ENCODE measurements at places on chromosomes 4 and X.

- no peak for DNase-seq
Measured at GRCh38 chr4:91838181-91838861, 465.4 kb upstream of the GRID2 start.

DNA sequence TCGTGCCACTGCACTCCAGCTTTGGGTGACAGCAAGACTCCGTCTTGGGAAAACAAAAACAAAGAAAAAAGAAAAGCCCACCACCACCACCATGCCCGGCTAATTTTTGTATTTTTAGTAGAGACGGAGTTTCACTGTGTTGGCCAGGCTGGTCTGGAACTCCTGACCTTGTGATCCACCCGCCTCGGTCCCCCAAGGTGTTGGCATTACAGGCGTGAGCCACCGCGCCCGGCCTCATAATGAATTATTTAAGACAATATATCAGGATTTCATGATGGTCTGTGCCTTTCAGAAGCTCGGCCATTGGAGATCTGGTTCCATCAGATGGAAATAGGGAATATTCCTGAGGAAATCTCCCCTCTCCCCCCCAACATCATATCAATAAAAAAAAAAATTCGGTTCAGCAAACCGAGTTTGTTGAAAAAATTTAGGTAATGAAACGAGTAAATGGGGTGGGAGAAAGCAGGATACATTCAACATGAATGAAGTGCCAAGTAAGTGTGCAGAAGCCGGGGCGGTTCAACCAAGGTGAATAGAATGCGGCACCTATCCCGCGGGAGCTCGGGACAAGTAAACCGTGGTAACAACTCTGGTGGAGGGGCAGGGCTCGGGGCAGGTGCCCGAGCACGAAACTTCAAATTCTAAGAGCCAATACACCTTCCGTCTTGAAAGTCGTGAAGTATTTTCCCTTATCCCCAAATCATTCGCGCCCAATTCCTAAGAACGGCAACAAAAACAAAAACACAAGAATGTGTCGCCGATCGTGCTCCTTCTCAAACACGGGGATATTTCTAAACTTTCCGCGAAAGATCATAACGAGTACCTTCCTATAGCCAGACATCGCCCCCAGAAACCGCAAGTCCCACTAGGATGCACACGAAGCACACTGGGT, 773 bp upstream of the TXLNG start:
- no peak for DNase-seq

DNA sequence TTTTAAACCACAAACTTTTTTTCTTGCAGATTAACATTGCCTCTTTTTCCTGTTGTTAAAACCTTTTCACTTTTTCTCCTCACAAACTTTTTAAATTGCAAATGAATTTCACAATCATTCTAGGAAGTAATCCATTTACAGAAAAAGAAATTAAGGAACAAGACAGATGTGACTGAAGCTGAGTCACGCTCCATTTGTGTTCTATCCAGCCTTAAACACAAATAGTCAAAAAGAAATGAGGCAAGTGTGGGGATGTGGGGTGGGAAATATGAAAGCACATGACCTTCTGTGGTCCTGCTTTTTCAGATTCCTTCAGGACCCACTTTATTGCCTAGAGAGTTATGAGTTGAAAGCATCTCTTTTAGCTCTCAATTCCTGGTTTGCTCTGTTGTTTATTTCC, 197.0 kb downstream of the ADGRL3 start:
- DNase-seq: no peak

DNA sequence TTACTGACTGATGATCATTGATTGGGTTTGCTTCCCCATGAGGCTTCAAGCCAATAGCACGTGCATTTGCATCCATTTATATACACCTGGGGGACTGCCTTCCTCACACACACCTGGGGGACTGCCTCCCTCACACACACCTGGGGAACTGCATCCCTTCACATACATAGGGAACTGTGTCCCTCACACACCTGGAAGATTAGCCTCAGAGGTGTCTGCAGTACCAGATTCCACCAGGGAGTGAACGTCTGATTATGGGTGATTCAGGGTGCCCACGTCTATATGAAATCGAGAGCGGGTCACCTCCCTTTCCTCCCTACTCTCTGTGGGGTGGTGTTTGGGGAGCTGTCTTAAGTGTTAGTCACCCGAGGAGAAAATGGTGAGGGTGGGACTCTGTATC, 16.9 kb downstream of the CD99 start:
- DNase-seq: no peak

DNA sequence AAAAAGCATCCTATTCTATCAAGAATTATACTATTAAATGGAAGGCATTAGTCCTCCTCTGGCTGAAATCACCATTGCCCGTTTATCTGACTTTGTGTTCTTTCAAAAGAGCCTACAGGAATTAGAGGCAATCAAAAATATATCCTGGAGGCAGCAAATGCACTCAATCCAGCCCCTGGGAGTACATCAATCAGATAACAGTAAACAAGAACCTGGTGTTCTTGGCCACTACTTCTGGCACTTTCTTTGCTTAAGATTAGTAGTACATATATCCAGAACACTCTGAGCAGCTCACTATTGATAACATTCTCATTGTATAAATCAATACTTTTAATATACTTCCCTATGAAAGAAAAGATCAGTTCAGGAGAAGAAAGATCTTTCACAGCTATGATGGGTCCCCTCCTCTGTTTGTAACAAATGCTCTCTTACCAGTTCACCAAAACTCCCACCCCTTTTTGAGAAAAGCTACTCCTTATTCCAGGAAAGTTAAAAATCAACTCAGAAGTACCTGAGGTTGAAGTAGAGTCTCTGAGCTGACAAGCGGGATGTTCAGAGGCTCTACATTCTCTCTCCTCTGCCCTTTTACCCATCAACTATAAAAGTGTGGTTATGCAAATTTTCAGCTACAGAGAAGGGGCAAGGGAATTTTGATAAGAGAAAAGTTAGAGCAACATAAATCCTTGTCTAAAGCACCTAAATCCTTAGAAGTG, 176.0 kb downstream of the COX18 start:
- DNase-seq: no peak

GRCh38 chr4:114941503-114941902, 171.9 kb downstream of the NDST4 start:
- no peak for DNase-seq

DNA sequence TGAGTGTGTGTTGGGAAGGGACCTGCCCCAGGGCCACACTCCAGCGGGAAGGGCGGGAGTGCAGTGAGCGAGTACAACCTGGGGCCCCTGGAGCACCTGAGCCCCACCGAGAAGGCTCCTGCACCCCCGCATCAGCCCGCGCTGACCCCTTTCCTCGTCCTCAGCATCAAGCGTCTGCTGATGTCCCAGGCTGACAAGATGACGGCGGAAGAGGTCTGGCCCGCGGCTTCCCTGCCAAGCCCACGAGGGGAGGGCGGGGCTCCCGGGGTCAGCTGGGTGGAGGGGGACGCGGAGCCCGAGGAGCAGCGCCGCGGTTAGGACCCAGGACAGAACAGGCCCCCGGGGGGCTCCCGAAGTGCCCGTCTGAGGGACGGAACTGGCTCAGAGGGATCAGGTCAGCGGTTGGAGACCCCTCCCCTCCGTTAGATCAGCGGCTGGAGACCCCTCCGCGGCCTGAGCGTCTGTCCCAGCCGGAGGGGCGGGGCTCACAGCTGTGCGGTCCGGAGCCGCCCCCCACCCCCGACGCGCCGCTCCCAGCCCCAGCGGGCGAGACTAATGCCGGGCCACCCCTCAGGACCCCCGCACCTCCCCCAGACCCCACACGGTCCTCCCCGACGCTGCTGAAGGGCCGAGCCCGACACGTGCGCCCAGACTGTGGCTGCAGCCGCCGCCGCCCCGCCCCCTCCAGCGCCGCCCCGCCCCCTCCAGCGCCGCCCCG, 6.7 kb downstream of the MYL5 start:
- no peak for DNase-seq

DNA sequence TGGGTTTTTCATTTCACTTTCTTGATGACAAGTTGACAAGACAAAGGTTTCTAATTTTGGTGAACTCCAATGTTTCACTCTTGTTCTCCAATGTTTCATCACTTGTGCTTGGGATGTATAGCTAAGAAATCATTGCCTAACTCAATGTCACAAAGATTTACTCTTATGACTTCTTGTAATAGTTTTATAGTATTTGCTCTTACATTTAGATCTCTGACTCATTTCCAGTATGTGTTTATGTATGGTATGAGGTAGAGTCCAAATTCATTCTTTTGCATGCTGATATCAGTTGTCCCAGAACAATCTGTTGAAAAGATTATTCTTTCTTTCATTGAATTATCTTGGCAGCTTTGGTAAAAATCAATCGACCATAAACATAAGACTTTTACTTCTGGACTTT, 12.2 kb upstream of the NWD2 start:
- DNase-seq: no peak

DNA sequence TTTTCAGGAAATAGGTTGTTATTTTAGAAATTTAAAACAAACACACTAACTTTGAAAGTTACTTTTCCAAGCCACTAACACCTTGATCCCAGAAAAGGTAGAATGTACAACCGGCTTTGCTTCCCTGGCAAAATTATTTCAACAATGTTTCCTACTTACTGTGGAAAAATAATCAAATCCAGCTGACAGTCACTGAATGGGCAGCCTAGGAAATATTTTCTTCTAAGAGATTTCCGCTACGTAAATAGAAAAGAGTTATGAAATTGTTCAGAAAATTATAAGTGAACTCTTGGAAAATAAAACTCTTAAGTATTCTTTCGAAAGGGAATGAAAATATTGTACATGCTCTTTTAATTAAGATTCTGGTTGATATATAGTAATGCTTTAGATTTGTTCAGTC, 195.7 kb downstream of the GASK1B start:
- no peak for DNase-seq

DNA sequence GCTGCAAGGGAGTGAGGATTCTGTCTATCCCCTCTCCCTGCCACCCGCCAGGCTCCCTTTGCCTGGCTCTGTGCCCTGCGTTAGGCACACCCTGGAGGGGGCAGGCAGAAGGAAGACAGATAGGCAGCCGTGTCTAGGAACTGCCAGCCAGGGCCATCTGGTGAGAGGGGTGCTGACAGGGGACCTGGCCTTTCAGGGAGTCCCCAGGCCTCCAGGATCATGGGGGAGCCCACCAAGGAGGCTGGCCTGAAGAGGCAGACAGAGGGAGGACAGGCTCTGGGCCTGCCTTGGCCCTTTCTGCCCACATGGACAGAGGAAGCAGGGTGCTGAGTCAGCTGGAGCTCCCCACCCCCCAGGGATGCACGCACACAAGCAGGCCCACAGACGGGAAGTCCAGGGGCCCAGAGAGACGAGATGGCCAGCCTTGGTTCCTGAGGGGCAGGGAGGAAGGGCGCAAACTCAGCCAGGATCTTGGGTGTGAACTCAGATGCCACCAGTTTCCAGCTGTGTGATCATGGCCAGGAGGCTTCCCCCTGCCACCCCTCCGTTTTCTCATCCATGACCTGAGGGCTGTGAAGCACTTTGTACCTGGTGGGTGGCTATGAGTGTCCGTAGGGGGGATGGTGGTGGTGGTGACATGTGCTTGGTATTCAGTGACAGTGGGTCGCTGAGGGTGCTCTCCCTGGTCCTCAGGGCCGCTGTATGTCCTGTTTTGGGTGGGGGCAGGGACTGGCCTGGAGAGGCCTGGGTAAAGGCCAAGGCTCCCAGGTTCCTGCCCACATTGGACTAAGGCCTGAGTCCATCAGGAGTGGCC, 1.8 kb downstream of the SH3BP2 start:
- no peak for DNase-seq

GRCh38 chrX:149521438-149521837, 16.3 kb upstream of the IDS start:
- DNase-seq: no peak

GRCh38 chrX:101931488-101932248, at the start of gene ZMAT1:
Gene ZMAT1, minus strand, starts transcription at chrX:101932027. Its CDS starts 19 bp downstream, at chrX:101932008.
- DNase-seq: peak; percentile 83

DNA sequence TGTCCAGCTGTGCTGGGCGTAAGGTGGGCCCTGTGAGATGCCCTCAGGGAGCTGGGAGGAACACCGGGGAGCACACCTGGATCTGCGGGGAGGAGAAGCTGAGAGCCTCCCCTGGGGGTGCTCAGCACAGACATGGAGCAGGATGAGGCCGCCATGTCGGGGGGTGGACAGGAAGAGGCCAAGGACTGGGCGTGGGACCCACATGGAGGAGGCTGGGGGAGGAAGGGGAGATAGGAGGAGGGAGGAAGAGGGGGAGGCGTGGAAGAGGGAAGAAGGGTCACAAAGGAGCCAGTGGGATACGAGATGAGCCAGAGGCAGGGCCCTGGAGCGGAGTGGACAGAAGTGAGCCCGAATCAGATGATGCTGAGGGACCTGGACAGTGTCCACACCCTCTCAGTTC, 66.3 kb downstream of the ZFYVE28 start:
- no peak for DNase-seq

GRCh38 chr4:147530723-147531122, 49.8 kb downstream of the EDNRA start:
- DNase-seq: no peak

- DNase-seq: no peak
Measured at GRCh38 chrX:13091111-13091765, 46.8 kb upstream of the FAM9C start.

DNA sequence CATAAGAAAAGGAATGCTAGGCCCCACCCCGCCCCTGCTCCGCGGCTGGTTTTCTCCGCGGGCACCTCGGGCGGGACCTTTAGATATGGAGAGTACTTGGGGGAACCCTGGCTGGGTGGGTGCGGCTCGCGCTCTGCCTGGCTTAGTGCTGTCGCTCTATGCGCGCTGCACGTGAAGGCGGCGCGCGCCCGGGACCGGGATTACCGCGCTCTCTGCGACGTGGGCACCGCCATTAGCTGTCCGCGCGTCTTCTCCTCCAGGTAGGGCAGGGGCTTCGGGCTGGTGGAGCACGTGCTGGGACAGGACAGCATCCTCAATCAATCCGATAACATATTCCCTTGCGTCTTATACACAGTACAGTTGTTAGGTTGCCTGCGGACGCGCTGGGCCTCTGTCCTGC, 56.0 kb downstream of the MAGEB10 start:
- DNase-seq: no peak

DNA sequence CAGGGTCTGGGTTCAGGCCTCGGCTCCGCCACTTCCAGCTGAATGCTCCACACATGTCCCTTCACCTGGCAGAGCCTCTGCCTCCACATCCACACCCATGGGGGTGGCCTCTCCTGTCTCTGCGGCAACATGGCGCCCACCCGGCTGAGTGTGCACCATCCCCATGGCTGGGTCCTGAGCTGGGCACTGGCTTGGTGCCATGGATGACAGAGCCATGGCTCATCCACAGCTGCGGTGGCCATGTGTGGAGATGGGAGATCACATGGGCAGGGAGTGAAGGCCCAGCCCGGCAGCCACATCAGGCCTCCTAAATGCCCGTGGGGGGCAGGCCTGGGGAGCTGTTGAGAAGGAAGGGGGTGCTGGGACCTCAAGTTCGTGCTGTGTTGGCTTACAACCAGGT, 213.7 kb downstream of the AFAP1 start:
- no peak for DNase-seq

DNA sequence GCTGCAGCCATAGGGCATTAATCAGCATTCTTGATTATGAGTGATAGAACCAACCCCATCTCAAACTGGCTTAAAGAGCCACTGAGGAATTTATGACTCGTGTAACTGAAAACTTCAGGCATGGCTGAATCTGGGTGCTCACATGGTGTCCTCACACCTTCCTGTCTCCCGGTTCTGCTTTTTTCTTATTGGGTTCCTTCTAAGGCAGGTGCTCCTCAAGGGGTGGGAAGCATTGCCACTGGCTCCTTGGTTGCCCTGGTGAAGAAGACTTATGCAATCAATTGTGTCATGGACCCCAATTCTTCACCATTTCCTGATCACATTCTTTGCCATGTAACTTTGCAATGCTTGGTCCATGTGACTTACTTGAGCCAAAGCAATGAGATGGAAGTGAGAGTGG, 4.3 kb upstream of the ZCCHC4 start:
- no peak for DNase-seq

GRCh38 chrX:112785344-112785743, 55.3 kb downstream of the AMOT start:
- DNase-seq: no peak

GRCh38 chr4:6944301-6945051, 34.9 kb downstream of the TBC1D14 start:
- DNase-seq: no peak
